ENCODE measurements at places on chromosomes 11 and 22. TPM values are rescaled to one million over a fixed set of nuclear protein-coding genes. Genes with fewer than 3 reads are reported as not detected.

- peaks cover 60% of the 10 kb centered on the region for H3K4me1 ChIP-seq
- H3K36me3 ChIP-seq, result no peaks in the 10 kb centered on the region
- peak overlapping the region; percentile 34 for H3K4me3 ChIP-seq
- peak overlapping the region; percentile 24 for H3K27ac ChIP-seq
- H3K27me3 ChIP-seq, result peaks cover 3% of the 10 kb centered on the region
These were observed 2.0 kb downstream of the CLCF1 start for GRCh38 chr11:67371189-67371910.

DNA sequence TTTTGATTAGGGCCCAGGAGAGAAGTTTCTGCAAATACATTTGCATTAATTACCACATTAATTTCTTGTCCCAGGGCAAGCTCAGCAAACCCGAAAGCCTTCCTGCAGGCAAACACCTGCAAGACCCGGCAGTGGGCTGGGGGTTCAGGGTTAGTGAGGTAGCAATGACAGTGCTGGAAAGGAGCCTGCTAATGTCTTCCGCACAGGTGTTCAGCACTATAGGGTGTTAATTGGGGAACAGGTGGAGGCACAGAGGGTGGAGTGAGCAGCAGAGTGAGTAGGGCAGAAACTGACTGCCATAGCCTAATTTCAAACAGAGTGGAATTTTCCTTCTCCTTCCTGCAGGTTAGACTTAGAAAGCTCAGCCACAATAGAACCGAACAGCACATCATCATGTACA is 50.9 kb upstream of the UBASH3B start:
- H3K4me3 ChIP-seq, result no peak overlapping the region
- no peak overlapping the region for H3K27ac ChIP-seq
- H3K27me3 ChIP-seq, result no peaks in the 10 kb centered on the region
- no peak for DNase-seq

DNA sequence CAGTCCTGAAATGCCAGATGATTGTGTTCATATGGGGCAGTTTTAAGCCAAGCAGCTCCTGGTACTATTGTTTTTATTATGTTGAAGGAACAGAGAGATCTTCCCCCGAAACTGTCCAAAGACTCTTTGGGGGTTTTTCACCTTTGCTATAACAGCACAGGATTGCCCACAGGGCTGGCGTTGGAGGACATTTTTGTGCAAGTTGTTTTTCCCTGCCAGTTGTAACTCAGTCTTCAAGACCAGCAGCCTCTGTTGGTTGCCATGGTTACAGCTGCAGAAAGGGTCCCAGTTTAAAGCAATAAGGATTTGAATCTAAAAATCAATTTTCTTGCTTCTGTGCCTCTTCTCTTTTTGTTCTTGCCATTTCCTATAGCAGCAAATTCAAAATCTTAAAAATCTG is 45.4 kb upstream of the YWHAH start:
- no peak overlapping the region for H3K27ac ChIP-seq
- no peaks in the 10 kb centered on the region for H3K4me1 ChIP-seq
- H3K36me3 ChIP-seq, result peaks cover 16% of the 10 kb centered on the region
- H3K4me3 ChIP-seq, result no peak overlapping the region

- no peaks in the 10 kb centered on the region for H3K4me1 ChIP-seq
- no peak overlapping the region for H3K27ac ChIP-seq
- H3K27me3 ChIP-seq, result no peaks in the 10 kb centered on the region
- no peak for DNase-seq
- no peak overlapping the region for H3K4me3 ChIP-seq
These were observed 58.9 kb downstream of the RPUSD4 start for GRCh38 chr11:126152586-126152985.

DNA sequence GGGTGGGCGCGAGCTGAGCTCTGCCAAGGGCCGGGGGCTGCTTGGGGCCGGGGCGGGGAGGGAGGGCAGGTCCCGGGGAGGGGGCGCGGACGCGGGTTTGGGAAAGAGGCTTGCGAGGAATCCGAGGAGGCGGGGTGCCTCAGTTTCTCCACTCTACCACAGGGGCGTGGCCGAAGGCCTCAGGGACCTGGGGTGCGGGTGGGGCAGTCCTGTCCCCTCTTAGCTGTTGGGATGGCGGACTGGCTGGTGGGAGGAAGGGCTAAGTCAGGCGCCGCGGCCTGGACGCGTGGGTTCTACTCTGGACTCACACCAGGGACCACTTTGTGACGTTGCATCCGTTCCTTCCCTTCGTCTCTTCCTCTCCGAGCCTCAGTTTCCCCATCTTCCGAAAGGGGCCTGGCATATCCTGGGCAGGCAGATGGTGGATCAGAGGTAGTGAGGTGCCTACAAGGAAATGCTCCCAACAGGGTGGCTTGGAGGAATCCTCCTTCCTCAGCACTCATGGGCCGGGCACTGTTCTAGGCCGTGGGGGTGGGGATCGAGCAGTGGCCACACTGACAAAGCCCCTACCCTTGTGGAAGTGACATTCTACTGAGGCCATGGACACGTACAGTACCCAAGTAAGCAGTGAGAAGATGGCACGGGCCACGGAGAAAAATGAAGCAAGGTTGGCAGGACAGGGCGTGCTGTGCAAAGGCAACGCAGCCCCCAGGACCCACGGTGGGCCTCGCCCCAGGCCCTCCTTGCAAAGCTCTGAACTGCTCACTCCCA is 13.2 kb downstream of the IGLL1 start:
- DNase-seq, result no peak
- peaks cover 14% of the 10 kb centered on the region for H3K27me3 ChIP-seq
- no peaks in the 10 kb centered on the region for H3K4me1 ChIP-seq
- no peak overlapping the region for H3K4me3 ChIP-seq

GRCh38 chr11:119263352-119263940 is 53.5 kb downstream of the MCAM start:
- H3K4me1 ChIP-seq, result peaks cover 84% of the 10 kb centered on the region
- H3K4me3 ChIP-seq, result peak overlapping the region; percentile 17
- no peak overlapping the region for H3K27ac ChIP-seq
- DNase-seq, result no peak

- no peaks in the 10 kb centered on the region for H3K36me3 ChIP-seq
- no peaks in the 10 kb centered on the region for H3K27me3 ChIP-seq
- H3K4me1 ChIP-seq, result peaks cover 52% of the 10 kb centered on the region
- no peak for DNase-seq
- H3K27ac ChIP-seq, result peak overlapping the region; percentile 50
- no peak overlapping the region for H3K4me3 ChIP-seq
These were observed 14.5 kb downstream of the MAML2 start for GRCh38 chr11:96328395-96329010.

DNA sequence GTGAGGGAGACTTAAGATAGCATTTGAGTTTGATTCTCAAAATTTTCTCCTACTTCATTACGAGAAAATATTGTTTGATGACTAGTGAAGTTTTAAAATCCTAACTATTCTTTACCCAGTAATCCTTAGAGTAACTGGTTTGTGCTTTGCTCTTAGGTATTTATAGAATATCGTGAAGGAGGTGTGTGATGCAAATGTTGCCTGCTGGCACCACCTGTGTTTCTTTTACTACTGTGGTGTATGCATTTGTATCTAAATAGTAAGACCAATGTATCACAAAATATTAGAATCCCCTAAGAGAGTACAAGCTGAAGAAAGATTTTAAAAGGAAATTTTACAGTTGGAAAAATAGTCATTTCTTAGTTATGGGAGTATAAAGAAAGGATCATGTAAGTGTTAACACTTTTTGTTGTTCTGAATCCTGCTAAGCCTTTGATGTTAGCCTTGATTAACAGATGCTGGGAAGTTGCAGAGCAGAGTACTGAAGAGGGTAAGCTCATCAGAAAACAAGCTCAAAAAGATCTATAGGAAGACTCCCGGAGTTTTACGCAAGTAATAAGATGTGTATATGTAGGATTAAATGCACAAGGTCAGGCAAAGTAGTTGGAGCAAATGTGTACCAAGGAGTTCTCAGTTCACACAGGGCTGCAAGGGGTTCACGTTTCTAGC is 102.2 kb upstream of the SLC6A5 start:
- no peak overlapping the region for H3K4me3 ChIP-seq
- DNase-seq, result no peak
- H3K4me1 ChIP-seq, result no peaks in the 10 kb centered on the region
- H3K36me3 ChIP-seq, result peaks cover 5% of the 10 kb centered on the region
- H3K27me3 ChIP-seq, result no peaks in the 10 kb centered on the region

GRCh38 chr22:37905534-37906363 is at the start of gene MICALL1:
TSS of gene MICALL1 (plus strand) at chr22:37906297. CDS start at chr22:37906423, 126 bp downstream.
- peak within 1 kb of the TSS; percentile 45 for H3K4me3 ChIP-seq
- peaks cover 12% of the 10 kb centered on the region for H3K4me1 ChIP-seq
- no peaks in the 10 kb centered on the region for H3K36me3 ChIP-seq
- peak; percentile 56 for DNase-seq
- H3K27ac ChIP-seq, result peak within 1 kb of the TSS; percentile 54
- H3K27me3 ChIP-seq, result no peaks in the 10 kb centered on the region

VWCE gene
- 11.3 TPM for total RNA-seq

MPPED1 gene
- not detected for total RNA-seq

PGR gene
- not detected for total RNA-seq

Measured in CD8-positive, alpha-beta memory T cell (primary cell).